ENCODE measurements at places on chromosomes 1 and 21.

GRCh38 chr1:232686346-232686745 is 56.4 kb upstream of the SIPA1L2 start:
- no peak for DNase-seq

DNA sequence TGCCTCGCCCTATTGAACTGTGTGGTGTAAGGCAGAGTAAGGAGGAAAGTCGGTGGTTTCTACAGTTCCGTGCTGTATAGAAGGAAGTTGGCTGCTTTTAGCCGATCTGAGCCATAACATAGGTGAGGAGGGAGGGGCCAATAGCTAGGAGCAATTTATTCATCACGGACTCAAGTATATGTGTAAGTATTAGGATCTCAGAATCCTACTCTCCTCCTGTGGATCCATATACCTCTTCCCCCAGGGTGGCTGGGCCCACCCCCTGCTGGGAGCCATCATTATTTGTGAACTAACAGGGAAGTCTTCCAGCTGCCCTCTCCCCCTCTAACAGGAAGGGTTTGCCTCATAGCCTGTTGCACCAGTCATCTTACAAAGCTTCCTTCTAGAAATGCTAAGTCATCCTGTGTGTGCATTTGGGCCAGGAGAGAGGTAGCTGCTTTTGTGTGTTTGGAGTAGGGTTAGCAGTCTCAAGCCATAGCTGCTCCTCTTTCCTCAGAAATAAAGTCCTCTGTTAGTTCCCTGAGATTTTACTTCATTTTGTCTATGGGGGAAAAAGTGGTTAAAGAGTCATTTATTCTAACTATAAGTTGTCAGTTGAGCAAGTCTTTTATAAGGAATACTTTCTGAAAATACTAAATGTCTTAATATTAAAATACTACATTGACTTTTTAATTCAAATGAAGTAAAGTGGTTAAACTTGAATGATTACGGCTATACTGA is 14.9 kb upstream of the CENPS start:
- DNase-seq = no peak

- no peak for DNase-seq
Observed at GRCh38 chr1:80535466-80535865, 1265.3 kb upstream of the ADGRL2 start.

- no peak for DNase-seq
Observed at GRCh38 chr1:61441723-61442262, 283.1 kb downstream of the TM2D1 start.

GRCh38 chr21:46569081-46569480 is 35.8 kb downstream of the S100B start:
- no peak for DNase-seq

DNA sequence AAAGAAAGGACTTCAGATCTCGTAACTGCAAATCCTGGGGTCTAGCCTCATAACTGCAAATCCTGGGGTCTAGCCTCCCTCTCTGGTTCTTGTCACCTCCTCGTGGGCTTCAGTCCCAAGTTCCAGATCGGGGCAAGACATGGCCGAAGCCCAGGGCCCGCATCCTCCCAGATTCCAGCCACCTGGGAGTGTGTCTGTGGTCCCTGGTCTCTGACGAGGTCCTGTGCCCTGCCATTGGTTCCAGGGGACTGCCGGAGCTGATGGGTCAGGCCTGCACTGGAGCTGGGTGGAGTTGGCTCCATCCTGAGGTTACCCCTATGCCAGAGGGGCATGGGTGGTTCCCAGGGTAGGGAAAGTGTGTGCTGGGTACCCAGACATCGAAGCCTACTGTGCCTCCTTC is 17.7 kb upstream of the C1orf174 start:
- no peak for DNase-seq

DNA sequence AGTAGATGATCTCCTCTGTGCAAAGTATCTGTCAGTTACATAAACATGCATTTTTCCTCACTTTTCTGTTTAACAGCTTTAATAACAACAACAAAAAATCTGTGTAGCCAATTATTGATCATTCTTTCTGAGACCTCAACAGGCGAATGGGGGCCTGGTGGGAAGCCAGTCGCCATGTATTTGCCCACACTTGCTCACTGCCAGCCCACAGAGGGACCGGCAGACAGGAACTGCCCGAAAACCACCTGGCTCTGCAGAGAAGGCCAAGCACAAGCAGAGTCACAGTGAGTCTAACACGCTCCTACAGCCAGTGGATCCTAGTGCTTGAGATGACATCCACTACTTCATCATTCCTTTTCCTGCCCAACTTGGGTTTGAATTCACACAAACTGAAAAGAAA is 56.1 kb downstream of the NPHP4 start:
- no peak for DNase-seq

DNA sequence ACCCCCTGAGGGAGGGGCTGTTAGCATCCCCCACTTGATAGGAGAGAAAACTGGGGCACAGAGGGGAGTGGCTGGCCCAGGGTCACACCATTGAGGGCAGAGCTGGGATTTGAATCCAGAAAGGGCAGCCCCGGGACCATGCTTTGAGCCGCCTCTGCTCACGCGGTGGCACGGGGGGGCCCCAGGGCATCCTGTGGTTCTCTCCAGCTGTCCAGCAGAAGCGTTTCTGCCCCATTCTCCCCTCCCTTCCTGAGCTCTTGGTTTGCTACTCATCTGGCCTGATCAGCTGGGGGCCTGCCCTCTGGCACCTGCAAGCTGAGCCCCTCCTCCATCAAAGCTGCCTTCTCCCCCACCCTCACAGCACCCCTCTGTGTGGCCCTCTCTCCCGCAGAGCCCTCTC is 37.5 kb downstream of the FBXO2 start:
- no peak for DNase-seq

Data from esophagus squamous epithelium (tissue), 5 donors.